PC-9 (cell line): ENCODE measurements at places on chromosomes 5 and 9. TPM values are rescaled to one million over a fixed set of nuclear protein-coding genes. Genes with fewer than 3 reads are reported as not detected.

NEURL1B gene
- total RNA-seq, result 14.3 and 20.4 TPM in 2 replicates

GRCh38 chr5:37931541-37931940, 91.7 kb upstream of the GDNF start:
- peaks cover 38% of the 10 kb centered on the region for H3K27me3 ChIP-seq
- H3K4me3 ChIP-seq, result no peak overlapping the region
- no peak overlapping the region for H3K27ac ChIP-seq
- no peak for DNase-seq

DNA sequence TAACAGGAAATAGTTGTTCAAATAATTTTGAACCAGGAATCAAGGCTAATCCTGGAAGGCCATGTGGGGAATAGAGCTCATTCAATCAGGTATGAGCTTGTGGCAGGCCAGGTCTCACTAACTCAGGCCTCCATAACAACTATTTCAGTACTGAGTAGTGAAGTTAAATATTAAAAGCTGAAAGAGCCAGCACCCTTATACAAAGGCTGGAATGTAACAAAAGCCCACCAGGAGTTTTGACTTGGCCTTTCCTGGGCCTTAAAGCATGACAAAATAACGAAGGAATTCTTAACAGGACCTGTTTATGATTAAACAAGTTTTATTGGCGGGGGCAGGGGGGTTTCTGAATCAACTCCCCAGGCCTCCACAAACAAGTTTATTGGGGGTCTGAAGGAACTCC, 1146.7 kb downstream of the CDH9 start:
- no peaks in the 10 kb centered on the region for H3K4me1 ChIP-seq
- no peak overlapping the region for H3K27ac ChIP-seq
- H3K4me3 ChIP-seq, result no peak overlapping the region
- DNase-seq, result no peak
- H3K36me3 ChIP-seq, result no peaks in the 10 kb centered on the region
- no peaks in the 10 kb centered on the region for H3K27me3 ChIP-seq

FAM200C gene
- total RNA-seq, result 8.6 and 10.5 TPM in 2 replicates

DNA sequence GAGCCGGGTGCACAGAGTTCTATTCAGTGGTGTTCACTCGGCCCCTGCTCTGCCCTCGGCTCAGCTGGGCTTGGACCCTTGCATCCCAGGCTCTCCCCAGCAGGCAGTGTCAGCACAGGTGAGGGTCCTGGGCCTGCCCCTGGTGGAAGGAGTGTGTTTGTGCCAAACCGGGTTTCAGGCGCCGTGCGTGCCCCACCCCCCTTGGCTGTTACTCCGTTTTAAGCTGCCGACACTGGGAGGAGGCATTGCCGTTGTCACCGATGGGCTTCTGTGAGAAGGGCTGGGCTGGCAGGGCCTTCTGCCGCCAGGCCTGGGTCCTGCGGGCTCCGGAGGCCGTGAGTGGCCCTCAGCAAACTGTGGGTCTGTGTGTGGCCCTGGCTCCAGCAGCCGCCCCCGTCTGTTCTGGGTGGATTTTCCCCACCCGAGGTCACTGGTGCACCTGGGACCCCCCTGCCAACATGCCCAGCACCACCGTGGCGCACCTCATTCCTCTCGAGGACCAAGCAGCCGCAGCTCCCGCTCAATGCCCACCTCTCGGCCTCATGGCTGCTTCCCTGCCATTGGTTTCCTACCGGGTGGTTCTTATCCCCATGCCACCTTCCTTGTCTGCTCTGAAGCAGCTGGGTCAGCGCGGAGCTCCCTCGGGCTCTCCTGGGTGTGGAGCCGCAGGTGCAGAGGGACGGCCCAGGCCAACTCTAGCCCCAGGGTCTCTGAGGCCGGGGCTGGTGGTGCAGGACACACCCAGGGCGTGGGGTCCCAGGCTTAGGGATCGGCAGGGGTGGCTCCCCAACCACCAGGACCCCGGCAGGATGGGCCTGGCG, 44.3 kb upstream of the EXOC3 start:
- DNase-seq, result no peak
- H3K27me3 ChIP-seq, result no peaks in the 10 kb centered on the region
- H3K27ac ChIP-seq, result no peak overlapping the region
- H3K4me3 ChIP-seq, result no peak overlapping the region
